Cortex of kidney (tissue), 1 donor: ENCODE measurements at places on chromosomes 13 and 19.

DNA sequence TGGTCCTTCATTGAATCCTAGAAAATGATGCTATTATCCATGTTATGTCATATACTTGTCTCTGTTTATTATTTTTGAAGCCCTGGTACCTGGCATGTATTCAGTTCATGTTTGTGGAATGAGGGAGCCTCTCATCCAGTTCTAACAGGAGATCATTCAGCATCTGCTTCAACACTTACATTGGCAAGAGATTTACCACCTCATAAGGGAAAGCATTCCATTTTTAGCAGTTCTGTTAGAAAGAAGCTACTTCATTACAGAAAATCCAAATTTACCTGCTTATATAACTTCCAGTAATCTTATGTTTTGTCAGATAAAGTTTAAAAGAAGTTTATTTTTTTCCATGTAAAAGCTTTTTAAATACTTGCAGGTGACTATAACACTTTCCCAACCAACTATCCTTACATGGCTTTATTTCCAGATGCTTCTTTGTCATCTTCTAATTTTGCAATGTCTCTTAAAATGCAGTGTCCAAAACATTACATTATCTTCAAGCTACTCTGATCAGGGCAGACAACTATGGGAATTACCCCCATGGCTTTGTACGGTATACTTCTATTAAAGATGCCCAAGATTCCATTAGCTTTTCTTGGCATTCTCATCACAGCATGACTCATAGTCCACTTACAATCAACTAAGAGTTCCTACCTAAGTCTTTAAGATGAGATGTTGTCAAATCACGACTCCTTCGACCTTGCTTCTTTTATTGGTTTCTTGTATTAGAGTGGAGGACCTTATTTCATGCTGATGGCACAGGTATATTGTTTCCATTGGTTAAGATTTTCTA lies 262.1 kb downstream of the PCDH9 start:
- DNase-seq: no peak

- DNase-seq: no peak
Measured at GRCh38 chr13:27203186-27203585, 31.6 kb upstream of the USP12 start.

- no peak for DNase-seq
Measured at GRCh38 chr19:49326165-49326704, 1.2 kb upstream of the SLC6A16 start.

GRCh38 chr19:35316560-35316959 lies 12.4 kb upstream of the CD22 start:
- no peak for DNase-seq

DNA sequence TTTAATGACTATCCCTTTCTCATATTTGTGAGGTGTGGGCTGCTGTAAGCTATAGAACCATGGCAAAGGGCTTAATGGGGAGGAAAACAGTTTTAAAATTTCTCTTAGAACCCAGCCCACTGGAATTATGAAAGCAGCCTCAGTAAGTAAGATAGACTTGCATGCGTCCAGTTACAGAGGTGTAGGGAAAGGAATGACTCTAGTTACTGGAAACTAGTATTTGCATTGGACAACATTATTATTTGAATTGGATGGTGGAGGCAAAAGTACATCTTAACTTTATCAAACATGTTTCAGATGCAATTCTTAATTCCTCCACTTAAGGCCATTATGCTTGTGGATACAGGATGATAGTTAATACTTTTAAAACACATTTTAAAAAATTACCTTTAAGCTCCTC lies 292.9 kb downstream of the SPRY2 start:
- no peak for DNase-seq
